Sigmoid colon (tissue), 7 donors: ENCODE measurements at places on chromosomes 4 and X. TPM values are rescaled to one million over a fixed set of nuclear protein-coding genes. Genes with fewer than 3 reads are reported as not detected.

DNA sequence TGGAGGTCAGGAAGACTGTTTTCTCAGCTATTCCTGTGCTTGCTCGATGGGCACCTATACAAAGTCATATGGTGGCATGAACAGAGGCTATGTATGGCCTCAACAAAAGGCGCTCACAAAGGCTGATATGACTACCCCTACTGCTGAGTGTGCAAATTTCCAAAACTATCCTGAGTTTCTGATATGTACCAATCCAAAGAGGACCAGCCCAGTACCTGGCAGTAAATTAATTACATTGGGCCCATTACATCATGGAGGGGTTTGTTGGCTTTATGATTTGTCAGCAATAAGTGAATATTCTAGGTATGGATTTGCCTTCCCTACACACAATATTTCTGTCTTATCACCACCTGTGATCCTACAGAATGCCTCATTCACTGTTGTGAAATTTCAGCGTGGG is 12.3 kb downstream of the MAGED1 start:
- no peak for DNase-seq
- H3K36me3 ChIP-seq: peaks cover 23% of the 10 kb centered on the region
- H3K27ac ChIP-seq: no peak overlapping the region

NWD2 gene
- 0.33 TPM for total RNA-seq

- peaks cover 11% of the 10 kb centered on the region for H3K4me1 ChIP-seq
- H3K36me3 ChIP-seq: no peaks in the 10 kb centered on the region
- no peak overlapping the region for H3K4me3 ChIP-seq
- DNase-seq: no peak
- H3K27ac ChIP-seq: no peak overlapping the region
- no peaks in the 10 kb centered on the region for H3K27me3 ChIP-seq
Observed at GRCh38 chr4:53186714-53187358, 179.0 kb downstream of the SCFD2 start.

DNA sequence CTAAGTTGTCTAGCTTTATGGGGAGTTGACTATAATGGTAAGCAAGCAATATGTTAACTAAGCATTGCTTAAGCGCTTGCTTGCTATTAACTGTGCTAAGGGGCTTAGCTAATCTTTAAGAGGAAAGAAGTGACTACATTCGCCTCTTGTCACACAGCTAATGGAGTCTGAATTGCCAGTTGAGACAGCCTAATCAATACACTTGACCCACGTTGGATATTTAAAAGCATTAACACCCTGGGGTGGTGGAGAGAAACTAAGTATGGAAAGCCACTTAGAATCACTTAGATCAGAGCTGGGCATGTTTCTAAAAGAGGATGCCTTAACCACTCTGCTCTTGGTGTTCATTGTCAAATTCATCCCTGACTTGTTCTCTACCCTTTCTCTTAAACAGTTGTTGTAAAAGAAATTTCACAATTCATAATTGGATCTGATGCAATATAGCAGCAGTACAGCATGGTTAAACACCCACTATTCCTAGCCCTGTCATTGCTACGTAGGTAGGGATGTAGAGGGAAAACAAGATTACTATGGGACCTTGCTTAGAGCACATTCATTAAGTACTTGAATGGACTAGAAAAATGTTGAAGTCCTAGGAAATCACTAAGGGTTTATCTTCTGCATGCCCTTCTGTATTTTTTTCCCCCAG is 3.5 kb downstream of the ZAR1 start:
- no peak overlapping the region for H3K4me3 ChIP-seq
- no peak for DNase-seq
- peaks cover 15% of the 10 kb centered on the region for H3K4me1 ChIP-seq
- H3K36me3 ChIP-seq: peaks cover 2% of the 10 kb centered on the region
- H3K27ac ChIP-seq: no peak overlapping the region

DNA sequence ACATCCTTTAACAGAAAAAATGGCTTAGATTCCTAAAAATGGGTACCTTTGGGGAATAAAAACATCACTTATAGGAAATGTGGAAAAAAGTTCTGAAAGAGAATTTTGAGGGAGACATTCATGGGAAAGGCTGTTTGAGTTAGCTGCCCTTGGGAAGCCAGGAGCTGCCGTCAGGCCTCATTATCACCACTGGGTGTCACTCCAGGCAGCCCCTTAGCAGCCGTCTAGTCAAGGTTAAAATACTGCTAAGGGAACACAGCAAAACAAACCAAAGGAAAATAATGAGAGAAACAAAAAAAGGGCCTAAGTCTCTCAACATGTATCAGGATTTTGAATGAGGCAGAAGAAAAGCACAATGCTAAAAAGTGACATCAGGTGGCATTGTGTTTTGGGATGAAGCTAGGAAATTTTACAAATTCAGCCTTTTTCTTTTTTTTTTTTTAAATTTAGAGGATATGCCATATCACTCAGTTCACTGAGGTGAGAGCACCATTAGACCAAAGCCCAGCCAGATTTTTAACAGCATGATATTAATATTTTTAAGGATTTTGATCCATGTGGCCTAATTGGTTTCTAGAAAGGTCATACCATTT is 235.3 kb downstream of the GPAT3 start:
- H3K27me3 ChIP-seq: no peaks in the 10 kb centered on the region
- no peak for DNase-seq
- H3K27ac ChIP-seq: no peak overlapping the region
- H3K36me3 ChIP-seq: no peaks in the 10 kb centered on the region
- H3K4me1 ChIP-seq: no peaks in the 10 kb centered on the region

DNA sequence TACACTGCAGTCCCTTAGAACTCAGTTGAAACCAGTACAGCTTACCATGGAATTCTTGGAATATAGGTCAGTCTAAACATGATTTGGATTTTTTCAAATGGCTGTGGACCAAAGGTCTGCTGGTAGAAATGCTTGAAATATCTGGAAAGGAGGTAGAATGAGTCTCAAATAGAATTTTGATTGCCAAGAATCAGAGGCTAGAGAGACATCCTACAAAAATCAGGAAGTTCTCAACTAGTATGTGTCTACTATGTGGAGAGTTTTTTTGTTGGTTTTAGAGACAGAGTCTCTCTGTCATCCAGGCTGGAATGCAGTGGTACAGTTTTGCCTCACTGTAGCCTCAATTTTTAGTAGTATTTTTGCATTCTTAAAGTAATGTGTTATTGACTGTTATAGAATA is 53.6 kb downstream of the PAQR3 start:
- H3K4me3 ChIP-seq: no peak overlapping the region
- DNase-seq: no peak
- no peaks in the 10 kb centered on the region for H3K27me3 ChIP-seq

GRCh38 chrX:75096331-75096730 is 59.8 kb downstream of the ABCB7 start:
- H3K27me3 ChIP-seq: no peaks in the 10 kb centered on the region
- no peak for DNase-seq
- H3K4me3 ChIP-seq: no peak overlapping the region

DNA sequence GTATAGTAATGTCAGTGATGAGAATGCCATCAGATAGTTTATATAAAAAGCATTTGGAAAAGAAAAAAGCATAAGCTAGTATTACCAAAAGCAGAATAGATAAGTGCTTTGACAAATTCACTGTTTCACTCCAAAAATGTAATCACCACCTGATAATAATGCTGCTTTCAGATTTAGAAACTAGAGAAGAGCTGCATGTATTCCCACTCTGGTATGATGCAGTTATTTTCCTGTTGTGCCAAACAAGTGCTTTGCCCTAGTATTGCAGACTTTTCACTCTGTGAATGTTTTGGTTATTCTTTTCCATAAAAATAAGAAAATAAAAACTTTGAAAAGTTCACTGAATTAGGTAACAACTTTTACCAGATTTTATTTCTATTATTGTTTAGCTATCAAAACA is 267.7 kb upstream of the TET2 start:
- H3K27me3 ChIP-seq: no peaks in the 10 kb centered on the region
- no peaks in the 10 kb centered on the region for H3K4me1 ChIP-seq
- no peak overlapping the region for H3K27ac ChIP-seq
- no peak overlapping the region for H3K4me3 ChIP-seq

PABPC1L2A gene
- not detected for total RNA-seq

SSX3 gene
- total RNA-seq: not detected

- H3K36me3 ChIP-seq: no peaks in the 10 kb centered on the region
- no peak overlapping the region for H3K27ac ChIP-seq
- no peaks in the 10 kb centered on the region for H3K4me1 ChIP-seq
- H3K4me3 ChIP-seq: no peak overlapping the region
- no peak for DNase-seq
Observed at GRCh38 chr4:179372242-179372641, 1930.0 kb upstream of the AGA start.

DNA sequence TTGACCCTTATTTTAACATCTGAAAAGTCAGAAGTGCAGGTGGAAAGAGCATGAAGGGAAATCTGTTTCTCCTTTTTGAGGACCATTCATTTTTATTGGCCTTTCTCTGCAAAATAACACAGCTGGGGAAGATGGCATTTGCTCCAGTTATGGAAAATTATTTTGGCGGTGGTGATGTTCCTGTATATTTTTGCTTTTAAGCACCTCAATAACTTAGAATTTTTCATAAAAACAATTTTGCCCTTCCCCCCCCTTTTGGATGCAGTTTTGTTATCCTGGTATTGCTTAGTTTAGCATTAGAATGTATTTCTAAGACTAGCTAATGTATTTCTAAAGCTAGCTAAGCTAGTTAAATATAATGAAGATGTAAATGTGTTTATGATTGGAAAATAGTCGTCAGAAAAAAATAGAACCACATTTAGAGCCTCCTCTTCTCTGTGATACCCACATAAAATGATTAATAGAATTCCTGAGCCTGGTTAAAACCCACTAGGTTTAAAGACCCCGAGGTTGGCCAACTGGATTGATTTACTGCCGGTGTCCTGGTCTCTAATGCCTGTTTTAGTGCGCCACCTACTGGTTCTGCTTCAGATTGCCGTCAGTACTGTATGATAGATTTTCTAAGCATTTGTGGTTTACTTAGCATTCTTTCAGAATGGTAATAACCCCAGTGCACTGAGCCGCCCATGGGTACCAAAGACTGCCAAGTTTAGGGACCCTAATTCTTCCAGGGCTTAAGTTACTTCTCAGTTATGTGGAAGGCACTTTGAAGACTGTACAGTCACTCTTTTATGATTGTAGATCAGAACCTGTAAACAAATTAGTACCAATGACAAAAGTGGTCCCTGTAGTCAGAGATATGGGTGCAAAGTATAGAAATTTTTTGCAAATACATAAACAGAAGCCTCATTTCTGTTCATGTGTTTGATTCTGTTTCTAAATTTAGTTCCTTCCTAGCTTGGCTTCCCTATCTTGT is 11.4 kb downstream of the KLF3 start:
- peaks cover 100% of the 10 kb centered on the region for H3K4me1 ChIP-seq
- DNase-seq: peak; percentile 88
- no peaks in the 10 kb centered on the region for H3K36me3 ChIP-seq

PNMA5 gene
- total RNA-seq: not detected

- H3K4me3 ChIP-seq: no peak overlapping the region
- no peak for DNase-seq
- H3K27ac ChIP-seq: no peak overlapping the region
- peaks cover 2% of the 10 kb centered on the region for H3K27me3 ChIP-seq
- H3K4me1 ChIP-seq: no peaks in the 10 kb centered on the region
Observed at GRCh38 chr4:84578540-84579402, 4.2 kb upstream of the CDS1 start.

DSPP gene
- total RNA-seq: not detected

GRCh38 chr4:52251864-52252263 is 200.8 kb downstream of the SPATA18 start:
- H3K27ac ChIP-seq: no peak overlapping the region
- no peak for DNase-seq
- H3K36me3 ChIP-seq: no peaks in the 10 kb centered on the region
- no peaks in the 10 kb centered on the region for H3K27me3 ChIP-seq
- H3K4me3 ChIP-seq: no peak overlapping the region

DNA sequence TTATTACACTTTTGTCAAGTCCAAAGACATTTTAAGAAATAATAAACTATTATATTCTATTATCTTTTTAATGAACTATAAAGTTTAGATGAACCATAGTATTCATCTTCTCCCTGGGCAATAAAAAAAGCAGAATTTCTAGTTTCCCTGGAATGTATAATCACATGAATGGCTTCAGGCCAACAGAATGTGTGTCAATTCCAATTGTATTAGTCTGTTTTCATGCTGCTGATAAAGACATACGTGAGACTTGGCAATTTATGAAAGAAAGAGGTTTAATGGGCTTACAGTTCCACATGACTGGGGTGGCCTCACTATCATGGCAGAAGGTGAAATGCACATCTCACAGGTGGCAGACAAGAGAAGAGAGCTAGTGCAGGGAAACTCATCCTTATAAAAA is 70.7 kb upstream of the ANXA10 start:
- H3K36me3 ChIP-seq: no peaks in the 10 kb centered on the region
- no peak for DNase-seq
- H3K4me1 ChIP-seq: no peaks in the 10 kb centered on the region
- no peak overlapping the region for H3K27ac ChIP-seq
- H3K27me3 ChIP-seq: no peaks in the 10 kb centered on the region
- no peak overlapping the region for H3K4me3 ChIP-seq
